Left hindlimb (tissue), 1 donor: ENCODE measurements at places on chromosomes 3 and 15.

DNA sequence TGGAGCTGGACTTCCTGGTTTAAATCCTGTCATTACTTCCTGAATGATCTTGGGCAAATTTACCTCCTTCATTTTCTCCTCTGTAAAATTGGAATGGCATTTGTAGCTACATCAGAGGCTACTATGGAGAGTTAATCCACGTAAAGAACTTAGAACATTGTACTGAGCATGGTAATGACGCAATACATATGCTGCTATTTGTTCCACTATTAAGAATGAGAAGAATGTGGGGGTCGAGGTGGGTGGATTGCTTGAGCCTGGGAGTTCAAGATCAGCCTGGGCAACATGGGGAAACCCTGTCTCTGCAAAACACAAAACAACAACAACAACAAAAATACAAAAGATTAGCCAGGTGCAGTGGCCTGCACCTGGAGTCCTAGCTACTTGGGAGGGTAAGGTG is 250.6 kb downstream of the RYR3 start:
- DNase-seq = no peak

DNA sequence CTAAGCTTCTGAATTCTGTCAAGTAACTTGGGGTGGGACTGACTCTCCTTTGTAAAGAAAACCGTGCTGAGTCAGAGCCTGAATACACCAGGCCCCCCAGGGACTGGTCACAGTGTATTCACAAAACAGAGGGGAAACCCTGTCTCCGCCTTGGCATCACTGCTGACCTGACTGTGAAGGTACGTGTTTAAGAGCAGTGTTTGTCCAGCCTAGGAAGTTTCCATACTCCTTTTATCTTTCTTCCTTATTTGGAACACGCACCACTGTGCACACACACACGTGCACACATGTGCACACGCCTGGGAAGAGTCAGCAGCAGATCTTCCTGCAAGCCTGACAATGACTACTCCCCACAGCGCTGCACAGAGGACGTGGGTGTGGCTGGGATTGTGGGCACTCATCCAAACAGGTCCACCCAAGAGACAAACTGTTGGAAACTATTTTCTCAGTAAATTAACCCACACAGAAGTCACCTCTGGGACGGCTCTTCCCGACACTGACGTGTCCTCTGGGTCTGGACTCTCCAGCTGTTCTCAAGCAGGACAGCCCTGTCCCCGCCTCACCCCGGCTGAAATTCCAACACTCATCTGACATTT is 87.7 kb downstream of the ATP10A start:
- DNase-seq = peak; percentile 66

- DNase-seq = no peak
These were observed 115.0 kb downstream of the RAP2B start for GRCh38 chr3:153277029-153277428.

DNA sequence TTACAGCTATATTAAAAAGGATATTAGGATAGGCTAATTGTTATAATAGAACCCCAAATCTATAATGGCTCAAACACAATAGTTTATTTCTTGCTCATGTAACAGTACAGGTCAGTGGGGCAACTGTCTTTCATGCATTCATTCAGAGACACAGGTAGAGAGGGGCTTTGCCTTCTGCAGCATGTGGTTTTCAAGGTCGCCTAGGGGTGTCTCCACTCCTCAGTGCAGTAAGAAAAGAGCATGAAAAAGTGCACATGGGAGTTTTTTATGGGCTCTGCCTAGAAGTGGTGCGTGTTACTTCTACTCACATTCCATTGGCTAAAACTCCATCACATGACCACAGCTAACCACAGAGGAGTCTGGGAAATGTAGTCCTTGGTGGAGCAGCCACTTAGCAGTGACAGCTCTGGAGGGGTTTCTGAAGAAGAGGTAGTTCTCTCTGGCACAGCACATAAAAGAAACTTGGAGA is 1.8 kb downstream of the ZBTB38 start:
- DNase-seq = peak; percentile 64

DNA sequence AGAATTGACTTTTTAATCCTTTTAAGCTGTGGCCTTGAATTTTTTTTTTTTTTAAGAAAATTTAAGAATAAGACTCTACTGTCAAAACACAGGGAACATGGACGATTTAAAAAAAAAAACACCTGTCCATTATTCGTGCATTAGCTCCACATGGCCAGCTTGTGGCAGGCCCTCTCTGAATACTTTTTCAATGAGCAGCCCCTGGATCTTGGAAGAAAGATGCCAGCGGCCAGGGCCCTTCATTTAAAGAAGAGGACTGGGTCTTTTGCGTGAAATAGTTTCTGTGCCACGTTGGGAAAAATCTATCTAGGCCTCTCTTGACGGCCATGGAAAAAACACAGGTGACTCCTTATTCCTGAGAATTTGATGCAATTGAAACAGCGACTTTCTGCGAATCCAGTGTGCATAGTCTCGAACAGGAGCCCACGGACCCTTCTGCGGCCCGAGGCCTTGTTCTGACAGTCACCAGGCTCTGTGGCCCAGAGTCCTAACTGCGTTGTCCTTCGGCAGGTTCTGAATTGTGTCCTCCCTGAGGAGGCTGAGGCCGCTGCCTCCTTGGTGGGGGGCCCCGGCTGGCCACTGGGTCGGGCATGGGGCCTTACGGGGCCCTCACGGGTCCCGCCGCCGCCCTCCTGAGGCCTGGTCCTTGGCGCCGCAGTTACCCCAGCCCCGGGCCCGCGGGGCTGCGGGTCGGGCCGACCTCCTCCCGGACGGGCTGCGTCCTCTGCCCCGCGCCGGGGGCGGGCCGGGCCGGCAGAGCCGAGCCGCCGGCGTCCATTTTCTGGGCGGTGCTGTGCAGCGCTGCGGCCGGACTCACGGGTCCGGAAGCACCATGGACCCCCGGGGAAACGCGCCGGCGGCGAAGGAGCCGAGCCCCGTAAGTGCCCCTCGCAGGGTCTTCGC is 33.5 kb downstream of the ZBTB38 start:
- peak; percentile 69 for DNase-seq

DNA sequence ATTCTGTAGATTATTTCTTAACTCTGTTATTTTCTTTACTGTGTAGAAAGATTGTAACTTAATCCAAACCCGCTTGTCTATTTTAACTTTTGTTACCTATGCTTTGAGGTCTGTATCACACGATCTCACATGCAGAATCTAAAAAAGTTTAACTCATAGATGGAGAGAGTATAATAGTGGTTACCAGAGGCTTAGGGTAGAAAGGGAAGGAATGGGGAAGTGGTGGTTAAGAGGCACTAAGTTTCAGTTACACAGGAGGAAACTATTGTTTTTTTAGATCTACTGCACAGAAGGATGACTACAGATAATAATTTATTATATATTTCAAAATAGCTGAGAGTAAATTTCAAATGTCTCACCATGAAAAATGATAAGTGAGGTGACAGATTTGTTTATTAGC is 515.2 kb downstream of the RSL24D1 start:
- DNase-seq = no peak

- DNase-seq = peak; percentile 43
These were observed 25.9 kb downstream of the ACP3 start for GRCh38 chr3:132343018-132343612.

DNA sequence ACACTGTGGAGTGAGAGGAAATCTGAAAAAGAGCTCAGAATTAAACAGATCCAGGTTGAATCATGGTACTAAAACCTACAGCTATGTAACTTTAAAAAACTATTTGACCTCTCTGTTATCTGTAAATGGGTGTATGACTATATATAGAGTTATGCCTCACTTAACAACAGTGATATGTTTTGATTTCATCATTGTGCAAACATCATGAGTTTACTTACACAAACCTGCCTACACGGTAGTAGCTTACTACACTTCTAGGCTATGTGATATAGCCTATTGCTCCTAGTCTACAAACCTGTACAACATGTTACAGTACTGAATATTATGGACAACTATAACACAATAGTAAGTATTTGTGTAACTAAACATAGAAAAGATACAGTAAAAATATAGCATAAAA is 191.6 kb upstream of the MEIS2 start:
- no peak for DNase-seq

GRCh38 chr15:44426975-44427755 is at the start of gene CTDSPL2:
CTDSPL2 (plus strand) TSS chr15:44427629; CDS start chr15:44459015, 31,386 bp downstream.
- DNase-seq = peak; percentile 99

DNA sequence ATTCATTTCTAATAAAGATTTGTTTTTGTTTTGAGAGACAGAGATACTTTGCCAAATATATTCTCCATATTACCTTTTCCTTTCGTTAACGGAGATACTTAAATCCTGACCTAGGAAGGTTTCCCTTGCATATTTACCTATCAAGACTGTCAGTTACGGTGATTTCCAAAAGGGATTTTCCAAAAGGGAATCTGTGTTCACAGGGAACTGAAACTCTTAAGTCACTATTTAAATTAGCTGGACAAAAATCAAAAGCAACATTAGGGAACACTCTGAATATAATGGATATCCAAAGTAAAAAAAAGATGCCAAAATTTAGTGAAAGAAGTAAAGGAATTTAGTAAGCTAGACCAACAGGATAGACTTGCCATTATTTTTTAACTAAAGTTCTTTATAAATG is 576 bp downstream of the LRRFIP2 start:
- no peak for DNase-seq

DNA sequence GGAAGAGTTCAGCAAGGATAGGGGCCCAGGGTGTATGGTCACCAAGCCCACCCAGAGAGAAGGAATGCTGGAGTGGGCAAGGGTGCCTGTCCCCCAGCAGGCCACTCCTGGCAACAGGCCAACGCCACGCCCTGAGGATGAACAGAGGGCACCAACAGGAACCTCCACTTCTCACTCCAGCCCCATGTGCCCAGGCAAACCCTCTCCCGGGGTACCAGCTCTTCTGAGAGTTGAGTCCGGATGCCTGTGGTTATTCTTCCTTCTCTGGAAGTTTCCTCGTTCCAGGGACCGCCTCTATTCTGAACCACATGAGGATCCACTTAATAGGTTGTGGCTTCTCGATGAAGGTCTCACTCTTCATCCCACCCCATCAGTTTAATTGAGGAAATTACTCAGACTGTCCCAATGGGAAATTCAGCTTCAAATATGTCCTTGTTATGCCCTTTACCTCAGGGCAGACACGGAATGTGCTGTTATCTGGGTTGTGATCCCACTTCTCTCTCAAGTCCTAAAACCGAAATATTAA is 114.3 kb downstream of the LIPC start:
- no peak for DNase-seq

DNA sequence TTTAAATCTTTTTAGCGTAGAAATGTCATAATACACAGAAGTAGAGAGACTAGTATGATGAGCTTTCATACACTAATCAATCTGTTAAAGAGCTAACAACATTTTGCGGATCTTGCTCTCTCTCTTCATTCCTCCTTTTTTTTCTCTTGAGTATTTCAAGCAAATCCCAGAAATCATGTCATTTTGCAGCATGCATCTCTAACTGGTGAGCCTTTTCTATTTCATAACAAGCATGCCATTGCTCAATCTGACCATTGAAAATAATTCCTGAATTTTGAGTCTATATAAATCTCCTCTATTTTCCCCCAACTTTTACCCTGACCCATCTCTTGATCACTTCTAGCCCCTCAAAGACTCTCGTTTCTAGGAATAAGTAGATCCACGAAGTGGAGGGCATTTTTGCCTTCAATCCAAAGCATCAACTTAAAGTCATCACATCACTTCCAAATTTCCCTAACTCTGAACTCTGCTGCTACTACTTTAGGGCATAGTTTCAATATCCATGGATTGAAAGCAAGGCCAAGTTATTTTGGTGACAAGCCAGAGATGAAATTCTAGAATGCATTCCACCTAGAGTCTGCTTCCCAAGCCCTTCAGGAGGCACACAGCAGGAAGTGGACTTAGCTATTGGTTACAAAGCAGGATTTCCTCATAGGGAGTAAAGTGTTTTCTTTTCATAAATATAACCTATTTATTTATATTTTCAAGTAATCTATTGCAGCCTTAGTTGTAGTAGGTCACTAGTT is 253.5 kb upstream of the ZPLD1 start:
- no peak for DNase-seq

- DNase-seq = peak; percentile 57
These were observed 97.2 kb downstream of the FAM43A start for GRCh38 chr3:194782698-194783404.

DNA sequence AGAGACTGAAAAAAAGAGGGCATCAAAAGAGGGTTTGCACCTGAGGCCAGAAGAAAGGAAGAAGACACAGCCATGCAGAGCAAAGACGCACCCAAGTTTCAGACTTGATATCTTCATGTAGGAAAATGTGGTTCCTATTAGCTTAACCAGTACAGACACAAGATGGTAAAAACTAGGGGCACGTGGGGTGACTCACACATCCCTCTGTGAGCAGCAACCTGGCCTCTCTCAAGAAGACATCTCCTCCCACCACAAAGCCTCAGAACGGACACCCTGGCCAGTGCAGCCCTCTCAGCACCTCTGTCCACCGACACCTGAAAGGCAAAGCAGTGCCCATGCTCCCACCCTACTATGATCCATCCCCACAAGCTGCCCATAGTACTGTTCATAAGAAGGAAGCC is 33.3 kb downstream of the GLB1 start:
- no peak for DNase-seq

GRCh38 chr3:101453961-101454360 is 59.1 kb downstream of the SENP7 start:
- no peak for DNase-seq

DNA sequence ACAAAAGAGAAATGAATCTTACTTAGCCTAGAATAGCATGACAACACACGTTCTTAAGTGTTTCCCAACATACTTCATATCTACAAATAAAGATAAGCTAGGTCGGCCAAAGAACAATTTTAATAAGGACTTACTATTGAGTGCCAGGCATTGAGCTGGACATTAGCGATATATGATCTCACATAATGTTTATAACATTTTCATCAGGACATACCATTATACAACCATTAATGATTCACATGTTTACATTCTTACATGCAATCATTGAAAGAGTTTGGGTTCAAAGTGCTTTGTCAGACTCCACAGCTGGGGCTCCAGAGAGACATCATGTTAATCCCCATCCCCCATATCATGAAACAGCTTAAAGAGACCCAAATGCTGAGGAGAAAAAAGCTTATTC is 189.0 kb downstream of the STT3B start:
- no peak for DNase-seq
